ENCODE measurements at places on chromosomes 3 and 15.

DNA sequence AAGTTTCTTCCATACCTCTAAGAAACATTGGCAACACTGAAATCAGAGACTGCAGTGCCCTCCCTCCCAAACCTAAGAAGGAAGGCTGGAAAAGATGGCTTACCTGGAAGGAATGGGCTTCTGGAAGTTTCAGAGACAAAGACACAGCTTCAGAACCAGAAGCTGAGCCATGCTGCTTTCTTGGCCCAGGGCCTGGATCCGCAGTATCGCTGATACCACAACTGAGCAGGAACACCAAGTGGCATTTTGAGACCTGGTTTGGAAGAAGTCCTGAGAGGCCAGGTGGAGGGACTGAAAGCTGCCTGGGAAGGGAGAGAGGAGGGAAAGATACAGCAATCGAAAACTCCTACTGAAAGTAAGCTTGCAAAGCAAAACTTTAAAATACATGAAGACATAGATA, 19.8 kb downstream of the GPR160 start:
- DNase-seq = no peak

- no peak for DNase-seq
Observed at GRCh38 chr15:28289694-28290463, 32.1 kb downstream of the HERC2 start.

- DNase-seq = peak; percentile 95
Observed at GRCh38 chr15:89052474-89052873, 35.8 kb upstream of the ABHD2 start.

- peak; percentile 61 for DNase-seq
Observed at GRCh38 chr3:177431525-177432176, 234.4 kb upstream of the TBL1XR1 start.

Measured in cardiac fibroblast (primary cell).